ENCODE measurements at places on chromosomes 12 and 14.

DNA sequence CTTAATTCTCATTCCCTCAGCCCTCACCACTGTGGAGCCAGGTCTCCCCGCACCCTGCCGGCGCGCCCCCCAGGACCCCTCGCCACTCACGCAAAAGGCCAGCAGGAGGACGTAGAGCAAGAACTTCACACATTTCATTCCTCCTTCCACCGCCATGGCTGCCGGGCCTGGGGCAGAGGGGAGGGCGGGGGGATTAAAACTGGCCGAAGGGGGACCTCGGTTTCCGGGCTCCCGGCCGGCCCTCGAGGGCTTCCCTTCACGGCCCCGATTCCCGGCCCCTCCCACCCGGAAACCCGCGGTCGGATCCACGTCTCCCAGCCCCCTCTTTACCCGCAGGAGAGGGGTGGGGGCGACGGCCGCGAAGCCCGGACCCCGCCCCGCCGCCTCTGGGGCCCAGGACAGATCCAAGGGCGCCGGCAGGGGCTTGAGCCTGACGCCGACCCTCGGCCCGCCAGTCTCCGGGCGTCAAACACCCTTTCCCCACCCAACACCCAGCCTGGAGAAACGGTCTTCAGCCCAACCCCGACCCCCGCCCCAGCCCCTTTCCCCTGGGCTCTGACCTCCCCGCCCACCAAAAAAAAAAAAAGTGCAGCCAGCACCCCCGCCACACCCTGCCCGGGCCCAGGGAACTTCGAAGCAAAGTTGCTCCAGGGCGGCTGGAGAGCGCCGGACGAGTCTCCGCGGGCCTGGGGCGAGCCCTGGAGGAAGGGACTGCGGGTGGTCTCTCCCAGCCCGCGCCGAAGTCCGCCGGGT, 447 bp downstream of the CD63 start:
- DNase-seq: no peak

DNA sequence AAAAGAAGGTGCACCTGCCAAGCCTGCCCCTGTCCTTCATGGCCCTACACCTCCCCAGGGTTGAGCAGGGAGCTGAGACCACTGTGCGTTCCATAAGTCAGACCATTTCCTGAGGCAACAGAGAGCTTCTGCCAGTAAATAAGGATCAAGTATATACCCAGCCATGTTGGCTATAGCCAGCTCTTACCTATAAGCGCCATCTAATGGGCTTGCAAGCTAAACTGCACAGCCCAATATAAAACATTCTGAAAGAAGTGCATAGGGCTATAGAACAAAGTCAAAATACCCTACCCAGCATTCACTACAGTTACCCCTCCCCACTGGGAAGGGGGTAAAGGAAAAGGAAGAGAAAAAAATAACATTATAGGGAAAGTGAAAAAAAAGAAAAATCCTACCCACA, 59.3 kb upstream of the SCAF11 start:
- DNase-seq: no peak

DNA sequence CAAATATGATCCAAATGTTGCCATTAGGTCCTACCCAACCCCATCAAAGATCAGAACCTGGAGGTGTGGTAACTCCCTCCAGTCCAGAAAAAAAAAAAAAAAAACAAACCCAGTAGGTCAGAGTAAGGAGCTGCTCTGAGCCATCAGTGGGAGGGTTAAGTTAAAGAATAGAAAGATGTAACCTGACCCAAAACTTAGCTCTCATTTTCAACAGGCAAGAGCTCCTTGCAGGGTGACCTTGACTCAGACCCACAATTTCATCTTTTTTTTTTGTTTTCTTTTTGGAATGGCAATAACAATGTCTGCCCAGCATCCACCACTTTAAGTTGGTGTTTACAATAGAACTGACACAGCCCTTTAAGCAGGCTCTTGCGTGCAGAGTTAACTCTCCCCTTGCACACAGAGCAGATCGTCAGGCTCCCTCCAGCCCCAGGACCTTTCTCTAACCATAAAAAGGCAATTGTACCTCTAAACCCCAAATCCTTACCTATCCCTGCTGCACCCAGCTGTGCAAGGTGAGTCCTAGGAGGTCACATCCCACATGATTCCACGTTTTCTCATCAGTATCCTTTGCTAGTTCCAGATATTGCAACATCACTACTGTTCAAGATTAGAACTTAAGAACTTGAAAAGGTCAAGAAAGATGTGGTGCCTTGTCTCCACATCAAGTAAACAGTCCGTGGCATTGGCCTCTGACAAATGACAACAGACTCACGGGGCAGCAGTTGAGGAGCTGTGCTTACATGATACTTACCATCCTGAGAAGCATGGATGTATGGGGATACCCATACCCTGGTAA, 178.6 kb upstream of the EEA1 start:
- DNase-seq: no peak

- peak; percentile 78 for DNase-seq
These were observed 80.8 kb upstream of the REP15 start for GRCh38 chr12:27615331-27615891.

GRCh38 chr12:17079251-17079909, 473.4 kb upstream of the LMO3 start:
- DNase-seq: no peak

GRCh38 chr12:1828856-1829255, 8.5 kb downstream of the LRTM2 start:
- no peak for DNase-seq

DNA sequence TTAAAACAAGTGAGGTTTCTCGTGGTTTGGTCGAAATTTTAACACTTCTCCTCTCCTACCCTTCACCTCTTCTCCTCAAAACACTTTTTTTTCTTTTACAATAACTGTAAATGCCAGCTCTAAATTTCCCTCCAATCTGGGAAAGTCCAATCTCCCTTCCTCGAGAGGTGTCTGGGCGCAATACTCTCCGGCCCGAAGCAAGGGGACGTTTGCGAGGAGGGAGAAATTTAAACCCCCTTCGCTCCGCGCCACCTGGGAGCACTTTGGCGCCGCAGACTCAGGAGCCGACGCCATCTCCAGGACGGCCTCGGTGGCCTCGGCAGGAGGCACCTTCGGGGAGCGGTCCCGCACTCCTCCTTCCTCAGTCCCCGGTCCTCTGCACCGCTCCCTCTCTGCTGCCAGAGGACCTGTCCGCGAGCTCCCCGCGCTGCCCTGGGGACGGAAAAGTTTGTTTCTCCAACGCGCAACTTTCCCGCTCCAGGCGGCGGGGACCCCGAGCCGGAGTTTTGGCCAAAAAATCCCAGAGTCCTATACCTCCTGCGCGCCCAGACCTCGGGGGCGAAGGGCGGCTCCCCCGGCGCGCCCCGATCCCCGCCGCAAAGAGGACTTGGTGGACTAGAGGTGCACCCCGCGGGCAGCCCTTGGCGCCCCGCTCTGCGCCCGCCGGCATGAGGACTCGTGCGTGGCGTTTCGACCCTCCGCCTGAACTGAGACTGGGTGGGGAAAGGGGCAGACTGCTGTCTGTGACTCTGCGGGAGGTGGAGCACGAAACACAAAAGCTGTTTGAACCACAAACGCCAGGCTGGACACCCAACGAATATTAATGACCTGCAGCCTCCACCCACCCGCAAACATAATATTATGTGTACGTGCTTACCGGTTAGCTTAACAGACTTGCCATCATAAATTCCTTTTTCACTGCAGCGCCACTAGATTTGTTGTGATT, 95.2 kb upstream of the HMGA2 start:
- no peak for DNase-seq

DNA sequence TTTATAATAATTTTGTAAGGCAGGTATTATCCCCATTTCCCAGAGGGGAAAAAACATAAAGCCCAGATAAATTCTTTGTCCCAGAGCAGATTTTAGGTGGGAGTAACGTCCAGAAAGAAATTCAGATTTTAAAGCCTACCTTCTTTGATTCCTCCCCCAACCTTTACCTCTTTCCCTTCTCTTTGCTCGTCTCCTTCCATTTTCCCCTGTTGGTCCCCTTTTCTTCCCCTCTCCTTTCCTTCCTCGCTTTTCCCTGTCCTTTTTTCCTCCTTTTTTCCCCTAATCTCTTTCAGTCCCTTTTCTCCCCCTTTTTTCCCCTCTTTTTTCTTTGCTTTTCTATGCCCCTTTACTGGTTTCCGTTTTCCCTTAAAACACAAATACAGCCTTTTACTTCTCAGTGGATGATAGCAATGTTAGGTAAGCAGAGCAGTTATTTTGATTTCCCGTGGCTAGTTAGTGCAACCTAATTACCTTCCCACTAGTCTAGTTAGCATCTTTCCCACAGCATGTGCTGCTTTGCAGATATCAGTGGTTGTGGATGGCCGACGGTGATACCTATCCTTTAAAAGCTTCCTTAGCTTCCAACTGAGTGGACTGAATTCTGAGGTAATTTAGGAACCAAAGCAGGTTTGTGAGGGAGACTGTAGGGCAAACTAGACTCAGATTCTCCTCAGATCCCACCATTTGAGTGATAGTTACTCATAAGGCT, 10.9 kb upstream of the AKAP6 start:
- no peak for DNase-seq

DNA sequence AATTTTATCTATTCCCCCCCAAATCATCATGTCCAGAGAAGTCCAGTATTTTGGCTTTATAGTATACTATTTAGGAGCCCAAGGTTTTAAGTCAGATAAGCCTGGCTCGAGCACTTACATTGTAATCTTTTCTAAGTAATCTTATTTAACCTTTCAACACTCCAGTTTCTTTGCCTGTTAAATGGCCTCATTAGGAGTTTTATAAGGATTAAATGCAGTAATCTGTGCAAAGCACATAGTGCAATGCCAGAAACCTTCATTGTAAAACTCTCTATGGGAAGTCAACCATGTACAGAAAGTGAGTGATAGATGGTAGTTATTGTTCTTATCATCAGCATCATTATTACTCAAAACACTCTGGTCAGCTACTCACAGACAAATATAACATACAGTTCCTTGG, 1330.4 kb downstream of the SLC16A7 start:
- no peak for DNase-seq

DNA sequence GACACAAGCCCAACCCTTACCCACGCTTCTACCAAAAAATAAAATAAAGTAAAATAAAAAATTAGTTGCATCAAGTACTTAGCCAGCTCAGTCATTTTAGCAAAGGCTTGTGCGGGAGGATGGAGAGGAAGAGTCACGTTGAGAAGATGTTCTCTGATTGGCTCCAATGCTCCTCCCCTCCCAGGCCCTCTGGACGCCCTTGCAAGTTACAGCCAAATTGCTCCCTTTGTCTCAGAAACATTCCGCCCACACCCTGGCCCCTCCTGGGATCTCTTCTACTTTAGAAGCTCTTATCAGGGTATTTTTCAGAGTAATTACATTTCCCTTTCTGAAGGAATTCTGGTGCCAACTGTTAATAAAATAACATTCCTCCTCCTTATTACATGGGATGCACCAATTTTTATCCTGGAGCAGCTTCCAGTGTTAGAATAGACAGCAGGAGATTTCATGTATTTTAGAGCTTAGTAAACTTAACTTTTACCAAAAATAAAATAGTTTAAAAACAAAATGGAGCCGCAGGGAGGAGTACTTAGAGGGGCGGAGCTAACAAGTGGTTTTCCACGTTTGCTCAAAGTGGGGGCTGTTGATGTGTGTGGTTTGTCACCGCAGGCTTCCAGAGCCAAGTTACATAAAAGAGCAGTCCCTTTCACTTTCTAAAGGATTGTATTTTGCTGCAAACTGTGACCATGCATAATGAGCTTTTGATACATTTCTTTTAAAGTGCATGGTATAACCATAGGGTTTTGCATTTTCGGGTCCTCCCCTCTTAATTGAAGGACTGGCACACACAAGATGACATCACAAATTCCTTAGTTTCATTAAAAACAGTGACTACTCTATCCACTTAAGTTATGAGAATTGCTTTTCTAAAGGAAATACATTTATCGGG, 71.7 kb upstream of the RAP1B start:
- DNase-seq: no peak

GRCh38 chr12:70852416-70853150, 68.0 kb downstream of the PTPRR start:
- no peak for DNase-seq

GRCh38 chr12:25979563-25979962, 21.1 kb downstream of the RASSF8 start:
- DNase-seq: no peak

DNA sequence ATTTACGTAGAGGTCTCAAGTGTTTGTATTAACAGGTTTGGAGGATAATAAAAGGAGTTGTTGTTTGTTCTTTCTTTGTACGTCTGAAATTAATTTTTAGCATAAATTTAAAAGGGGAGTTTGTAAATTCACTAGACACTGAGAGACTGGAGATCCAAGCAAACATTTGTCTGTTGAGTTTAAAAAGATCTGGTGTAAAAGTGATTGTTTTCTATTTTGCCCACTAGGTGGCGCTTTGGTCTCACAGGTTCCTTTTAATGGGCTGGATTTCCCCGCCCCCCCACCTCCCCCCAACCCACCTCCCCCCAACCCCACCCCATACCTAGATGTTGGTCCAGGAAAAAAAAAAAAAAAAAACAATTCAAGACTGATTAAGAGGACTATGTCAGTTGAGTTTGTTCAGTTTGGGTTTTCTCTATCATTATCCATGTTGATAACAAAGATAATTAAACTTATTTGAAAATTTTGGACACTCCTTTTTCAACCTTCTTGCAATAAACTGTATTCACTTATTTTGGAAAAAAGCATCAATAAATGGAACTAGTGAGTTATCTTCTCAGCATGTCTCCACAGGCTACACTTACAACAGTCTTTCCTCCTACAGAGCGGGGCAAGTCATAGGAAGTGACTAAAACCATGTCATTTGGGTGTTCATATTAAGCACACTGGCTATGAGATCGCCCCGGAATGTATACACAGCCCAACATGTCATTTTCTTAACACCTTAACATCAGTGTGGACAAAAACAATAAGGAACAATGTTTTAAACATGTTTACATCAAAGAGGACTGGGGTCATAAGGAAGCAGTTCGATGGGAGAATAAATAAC, 841.1 kb downstream of the NRXN3 start:
- DNase-seq: peak; percentile 25

- no peak for DNase-seq
These were observed 173.2 kb downstream of the SUDS3 start for GRCh38 chr12:118549510-118549980.

- DNase-seq: no peak
These were observed 9.8 kb upstream of the HSP90AA1 start for GRCh38 chr14:102096569-102097188.

DNA sequence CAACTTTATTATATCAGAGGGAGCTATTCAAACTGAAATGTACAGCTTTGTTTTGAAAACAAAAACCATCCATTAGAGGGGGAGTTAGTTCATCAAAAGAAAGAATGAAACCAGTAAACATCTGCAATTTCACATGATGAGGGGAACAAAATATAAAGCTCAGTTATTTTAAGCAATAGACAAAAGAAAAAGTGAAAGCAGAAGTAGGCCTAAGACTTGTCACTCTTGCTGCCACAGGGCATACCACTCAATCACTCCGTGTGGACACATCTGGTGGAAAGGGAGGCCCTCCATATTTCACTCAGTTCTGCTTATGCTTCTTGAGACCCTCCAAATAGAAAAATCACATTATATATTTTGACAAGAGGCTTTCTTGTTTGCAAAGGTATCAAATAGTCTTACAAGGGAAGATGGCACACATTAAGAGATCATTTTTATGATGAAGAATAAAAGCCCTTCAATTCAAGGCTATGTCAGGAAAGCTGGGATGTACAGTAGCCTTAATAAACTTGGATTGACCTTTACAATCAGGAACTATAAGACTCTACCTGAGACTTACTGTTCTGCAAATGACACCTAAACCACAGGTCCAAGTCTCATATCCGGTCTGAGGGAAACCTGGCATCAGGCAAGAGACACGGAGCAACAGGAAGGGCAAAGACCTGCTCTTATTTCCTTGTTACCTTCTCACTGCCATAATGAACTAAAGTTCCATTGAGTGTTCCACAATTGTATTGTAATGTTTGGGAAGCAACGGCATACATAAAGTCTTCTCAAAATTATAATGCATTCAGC, 222.5 kb upstream of the GRIP1 start:
- DNase-seq: no peak

- no peak for DNase-seq
These were observed 32.7 kb upstream of the GLIPR1 start for GRCh38 chr12:75447691-75448393.
